ENCODE measurements at places on chromosomes 2 and 18.
A peak's percentile ranks its signal among the peaks of the same experiment; 100 is the strongest.

GRCh38 chr2:43276266-43276941, 50.0 kb upstream of the ZFP36L2 start:
- no peak for DNase-seq

DNA sequence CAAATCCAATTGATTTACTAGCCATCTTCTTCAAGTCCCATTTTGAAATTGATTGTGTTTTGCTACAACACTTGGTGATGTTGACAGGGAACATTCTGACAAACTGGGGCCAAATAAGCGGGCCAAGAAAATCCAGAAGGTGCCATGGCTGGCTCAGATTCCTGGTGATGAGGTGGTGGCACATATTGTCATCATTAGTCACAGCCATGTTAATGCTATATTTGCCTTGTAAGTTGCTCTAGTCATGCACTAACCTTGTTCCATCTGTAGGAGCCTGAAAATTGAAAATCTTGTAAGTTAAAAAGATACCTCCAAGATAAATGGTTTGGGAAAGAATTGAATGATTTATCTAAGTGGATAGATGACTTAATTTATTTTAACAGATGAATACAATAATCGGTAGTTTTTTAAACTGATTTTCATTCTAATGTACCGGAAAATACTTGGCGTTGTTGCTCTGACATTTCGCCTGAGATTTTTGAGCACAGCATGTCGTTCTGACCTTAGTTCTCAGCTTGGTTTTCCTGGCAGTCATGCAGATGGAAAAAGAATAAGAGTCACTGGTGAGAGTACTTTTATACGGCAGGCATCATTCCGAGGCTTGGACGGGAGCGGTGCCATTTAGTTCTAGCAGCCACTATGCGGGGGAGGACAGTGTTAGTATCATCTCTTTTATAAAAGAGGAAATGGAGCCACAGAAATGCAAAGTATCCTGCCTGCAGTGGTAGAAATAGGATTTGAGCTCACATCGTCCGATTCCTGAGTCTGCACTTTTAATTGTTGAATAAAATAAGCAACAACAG, 133.9 kb downstream of the ZNF532 start:
- no peak for DNase-seq

GRCh38 chr2:68837164-68837860, 33.9 kb downstream of the BMP10 start:
- DNase-seq: peak; percentile 77

GRCh38 chr2:108858894-108859293, 72.3 kb downstream of the CCDC138 start:
- DNase-seq: no peak

DNA sequence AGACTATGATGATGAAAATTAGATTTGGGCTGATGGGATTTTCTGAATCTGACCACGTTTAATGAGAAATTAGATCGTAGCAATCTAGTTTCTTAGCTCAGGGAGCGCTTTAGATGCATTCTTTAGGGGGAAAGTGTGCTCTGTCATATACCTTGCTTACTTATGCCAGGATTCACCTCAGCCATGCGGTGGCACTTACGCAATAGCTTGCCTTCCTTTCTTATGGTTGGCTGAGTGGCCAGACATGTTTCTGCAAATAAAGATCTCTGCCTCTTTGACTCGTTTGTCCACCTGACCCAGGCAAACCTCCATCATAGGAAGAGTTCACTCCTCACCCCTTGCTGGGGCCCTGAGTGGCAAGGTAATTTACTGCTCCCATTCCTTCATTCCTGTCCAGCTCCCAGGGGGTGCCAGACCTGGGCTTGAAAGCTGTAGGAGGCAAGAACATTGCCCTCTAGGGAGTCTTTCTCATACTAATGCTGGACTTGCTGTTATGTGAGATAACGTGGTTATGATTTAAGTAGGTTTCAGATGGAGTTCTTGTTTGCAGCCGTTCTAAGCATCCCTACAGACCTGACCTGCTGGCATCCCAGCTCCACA, 57.1 kb downstream of the FBLN7 start:
- no peak for DNase-seq

- DNase-seq: no peak
Observed at GRCh38 chr18:63293935-63294334, 25.6 kb downstream of the BCL2 start.

DNA sequence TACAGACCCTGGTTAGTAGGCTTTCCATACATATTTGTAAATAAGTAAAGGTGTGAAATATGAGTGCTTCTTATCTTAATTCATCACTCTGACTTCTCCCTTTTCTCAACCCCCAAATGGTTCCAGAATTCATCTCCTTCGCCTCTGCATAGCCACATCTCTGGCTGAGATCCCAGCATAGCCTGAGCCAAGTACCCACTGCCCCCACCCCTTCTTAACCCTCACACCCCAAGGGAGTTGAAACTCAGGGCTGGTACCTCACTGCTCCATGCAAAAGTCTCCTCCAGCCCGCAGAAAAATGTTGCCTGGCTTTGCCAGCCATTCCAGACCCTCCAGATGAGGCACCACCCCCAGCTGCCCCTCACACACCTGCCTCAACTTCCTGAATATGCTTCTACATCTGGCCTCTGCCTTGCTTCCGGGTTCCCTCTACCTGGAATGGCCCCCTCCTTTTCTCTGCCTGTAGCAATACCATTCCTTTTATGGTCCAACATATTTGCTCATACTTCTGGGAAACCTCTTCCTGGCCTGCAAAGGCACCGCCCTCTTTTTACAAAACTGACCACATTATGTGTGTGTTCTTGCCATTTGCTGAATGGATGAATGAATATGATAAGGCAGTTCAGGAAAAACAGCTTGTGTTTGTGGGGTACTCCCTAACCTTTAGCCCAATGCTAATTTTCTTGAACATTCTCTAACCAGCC, 112.8 kb downstream of the CELF4 start:
- DNase-seq: no peak

DNA sequence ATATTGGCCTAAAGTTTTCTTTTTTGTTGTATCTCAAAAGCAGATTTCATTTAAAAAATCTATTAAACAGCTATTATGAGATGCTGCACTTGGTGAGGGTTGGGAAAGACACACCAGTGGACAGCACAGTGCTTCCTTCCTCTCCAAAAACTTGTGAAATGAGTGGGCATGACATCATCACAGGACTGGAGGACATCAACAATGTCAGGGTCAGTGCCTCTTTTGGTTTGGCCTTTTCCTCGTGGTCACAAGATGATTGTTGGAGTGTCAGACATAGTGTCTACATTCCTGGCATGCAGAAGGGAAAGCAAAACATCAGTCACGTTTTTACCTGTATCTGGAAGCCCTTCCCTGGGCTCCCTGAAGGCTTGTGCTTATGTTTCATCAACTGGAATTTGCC, 49.6 kb downstream of the IL1R2 start:
- DNase-seq: no peak

GRCh38 chr18:44840058-44840790, 159.5 kb downstream of the SETBP1 start:
- no peak for DNase-seq

DNA sequence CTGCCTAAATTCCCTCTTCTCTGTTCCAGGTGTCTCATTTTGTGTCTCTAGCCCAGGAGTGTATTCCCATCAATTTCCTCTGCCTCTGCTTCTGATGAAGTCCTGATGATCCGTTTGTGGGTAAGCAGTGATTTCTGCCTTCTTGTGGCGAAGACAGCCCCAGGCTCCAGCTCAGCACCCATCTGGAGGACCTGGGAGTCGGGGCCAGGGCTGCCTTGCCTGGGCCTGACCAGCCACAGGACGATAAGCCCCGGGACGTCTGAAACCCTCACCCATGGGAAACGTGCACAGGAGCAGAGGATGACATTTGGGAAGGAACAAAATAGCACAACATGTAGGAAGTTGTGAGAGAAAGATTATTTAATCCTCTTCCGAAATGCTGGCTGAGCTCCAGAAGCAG, 206.9 kb downstream of the FBXO15 start:
- DNase-seq: no peak

GRCh38 chr2:178863856-178864620, 56.8 kb upstream of the TTN start:
- no peak for DNase-seq

GRCh38 chr2:85547089-85547858, 8.3 kb downstream of the MAT2A start:
- no peak for DNase-seq

GRCh38 chr2:15918761-15919356, 21.5 kb upstream of the MYCN start:
- DNase-seq: no peak

DNA sequence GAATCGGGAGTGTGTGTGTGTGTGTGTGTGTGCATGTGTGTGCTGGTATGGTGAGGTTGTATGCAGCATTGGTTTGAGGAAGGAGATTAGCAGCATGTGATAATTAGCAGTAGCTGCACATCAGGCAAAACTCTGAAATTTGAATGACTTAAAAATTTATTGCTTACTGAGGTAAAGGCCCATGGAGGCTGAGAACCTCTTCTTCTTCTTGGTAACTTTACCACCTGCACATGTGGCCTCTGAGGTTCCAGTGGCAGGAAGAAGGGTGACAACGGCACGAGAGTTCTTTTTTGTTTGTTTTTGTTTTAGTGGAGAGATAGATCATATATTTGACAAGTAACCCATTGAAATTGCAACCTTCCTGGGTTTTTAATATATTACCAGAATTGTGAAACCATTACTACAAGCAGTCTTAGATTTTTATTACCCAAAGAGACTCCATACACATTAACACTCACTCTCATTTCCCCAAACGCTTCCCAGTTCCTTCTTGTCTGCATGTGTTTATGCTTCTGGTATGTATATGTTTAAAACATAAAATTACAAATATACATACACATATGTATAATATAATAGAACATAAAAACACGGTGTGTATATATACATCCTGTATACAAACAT, 292.1 kb downstream of the PTGR3 start:
- DNase-seq: no peak

- DNase-seq: no peak
Observed at GRCh38 chr2:222930862-222931261, 70.0 kb downstream of the ACSL3 start.

GRCh38 chr2:58289029-58289428, 47.9 kb upstream of the FANCL start:
- no peak for DNase-seq

DNA sequence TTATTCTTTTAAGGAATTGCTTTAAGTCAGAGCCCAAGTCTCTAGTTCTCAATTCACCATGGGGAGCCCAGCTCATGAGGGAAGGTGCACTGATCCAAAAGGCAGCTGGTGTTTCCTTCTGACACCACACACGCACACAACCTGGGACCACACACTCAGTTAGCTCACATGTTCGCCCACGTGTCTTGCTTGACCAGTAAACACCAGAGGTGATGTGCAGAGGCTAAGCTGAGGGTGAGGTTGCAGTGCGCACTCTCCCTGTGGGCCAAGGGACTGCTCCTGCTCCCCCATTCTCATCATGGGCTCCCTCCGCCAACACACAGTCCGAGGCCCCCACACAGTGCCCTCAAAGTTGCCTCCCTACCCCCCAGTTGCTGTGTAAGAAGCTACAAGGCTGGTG, 70.8 kb upstream of the BZW1 start:
- DNase-seq: no peak

DNA sequence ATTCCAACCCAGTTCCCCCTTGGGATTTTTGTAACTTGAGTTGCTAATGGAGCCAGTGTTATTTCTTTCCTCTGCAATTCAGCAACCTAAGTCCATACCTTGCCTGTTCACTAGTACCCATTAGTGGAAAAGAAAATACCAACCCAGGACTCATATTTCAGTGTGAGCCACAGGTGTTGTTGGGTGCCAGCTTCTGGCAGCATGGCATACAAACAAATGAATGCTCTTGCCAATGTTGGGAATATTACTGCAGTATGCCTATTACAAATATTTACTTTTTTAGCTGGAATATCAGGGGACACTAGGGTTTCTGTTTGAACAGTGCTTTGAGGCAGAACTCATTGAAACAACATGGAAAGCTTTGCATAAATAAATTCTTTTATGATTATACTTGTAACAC, 130.2 kb downstream of the NCKAP5 start:
- DNase-seq: no peak

DNA sequence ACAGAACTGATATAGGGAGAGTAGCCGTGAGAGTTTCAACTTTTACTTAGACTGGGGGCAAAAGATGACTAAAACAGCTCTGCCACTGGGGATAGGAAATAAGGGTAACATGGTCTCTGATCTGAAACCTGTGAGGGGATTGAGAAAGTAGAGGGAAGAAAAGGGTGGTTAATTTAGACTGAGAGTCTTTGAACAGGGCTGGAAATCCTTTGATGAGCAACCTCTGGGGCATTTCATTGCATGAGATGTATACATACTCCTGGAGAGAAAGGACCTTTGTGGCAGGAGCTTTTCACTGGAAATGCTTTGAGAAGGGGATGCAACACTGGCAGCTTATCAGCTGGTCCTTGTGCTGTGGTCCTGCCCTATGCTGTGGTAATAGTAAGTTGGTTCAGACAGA, 9.4 kb downstream of the GALNT1 start:
- no peak for DNase-seq

GRCh38 chr2:1224901-1225300, 188.4 kb upstream of the TPO start:
- DNase-seq: no peak

DNA sequence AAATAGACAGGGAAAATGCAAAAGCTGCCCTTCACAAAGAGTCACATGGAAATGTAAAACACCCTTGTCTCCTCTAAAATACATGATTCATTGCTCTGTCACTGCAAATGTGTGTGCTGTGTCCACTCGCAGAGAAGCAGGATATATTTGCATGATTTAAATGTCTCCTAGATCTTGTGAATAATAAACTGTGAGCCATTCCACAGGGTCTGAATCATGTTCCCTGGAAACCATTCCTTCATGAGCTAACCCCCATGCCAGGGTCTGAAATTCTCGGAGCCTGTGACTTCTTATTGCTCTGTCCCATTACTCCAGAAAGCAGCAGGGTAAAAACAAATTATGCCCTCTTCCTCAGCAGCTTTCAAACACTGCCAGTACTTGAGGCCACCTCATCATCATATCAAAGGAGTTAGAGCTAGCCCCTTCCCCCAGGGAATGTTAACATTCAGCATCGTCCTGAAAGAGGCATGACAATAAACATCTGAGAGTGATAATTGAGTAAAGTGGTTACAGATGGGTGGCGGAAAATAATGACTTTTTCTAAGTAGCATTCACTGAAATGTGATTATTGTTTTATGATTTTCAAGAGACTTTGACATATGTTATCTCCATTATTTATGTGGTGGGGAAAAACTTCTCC, 11.7 kb upstream of the CNGA3 start:
- DNase-seq: no peak

- DNase-seq: no peak
Observed at GRCh38 chr2:27993402-27993787, 102.9 kb downstream of the BABAM2 start.

DNA sequence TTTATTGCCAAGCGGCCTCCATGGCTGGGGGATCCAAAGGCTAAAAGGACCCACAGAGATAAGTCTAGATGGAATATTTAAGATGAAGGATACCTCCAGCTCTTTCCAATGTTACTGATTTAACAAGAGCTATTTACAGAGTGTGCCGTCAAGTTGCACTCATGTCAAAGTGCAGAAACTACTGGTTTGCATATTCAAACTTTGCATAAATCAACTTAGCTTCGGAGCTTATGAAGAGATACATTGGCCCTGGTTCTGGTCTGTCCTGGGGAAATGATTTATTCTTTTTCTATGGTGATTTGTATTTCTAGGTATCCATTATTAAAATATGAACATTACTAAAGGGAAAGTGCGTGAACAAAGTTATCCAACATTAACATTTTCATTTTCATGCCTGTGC, 14.4 kb upstream of the MYO5B start:
- no peak for DNase-seq

Data from CD4-positive, alpha-beta T cell treated with Interleukin-4 for 1 hour (primary cell).